ENCODE measurements at places on chromosomes 3 and 15.

- DNase-seq: no peak
Observed at GRCh38 chr3:188076176-188076575, 77.8 kb upstream of the LPP start.

GRCh38 chr3:179880868-179881267 is 155.9 kb downstream of the PEX5L start:
- DNase-seq: no peak

DNA sequence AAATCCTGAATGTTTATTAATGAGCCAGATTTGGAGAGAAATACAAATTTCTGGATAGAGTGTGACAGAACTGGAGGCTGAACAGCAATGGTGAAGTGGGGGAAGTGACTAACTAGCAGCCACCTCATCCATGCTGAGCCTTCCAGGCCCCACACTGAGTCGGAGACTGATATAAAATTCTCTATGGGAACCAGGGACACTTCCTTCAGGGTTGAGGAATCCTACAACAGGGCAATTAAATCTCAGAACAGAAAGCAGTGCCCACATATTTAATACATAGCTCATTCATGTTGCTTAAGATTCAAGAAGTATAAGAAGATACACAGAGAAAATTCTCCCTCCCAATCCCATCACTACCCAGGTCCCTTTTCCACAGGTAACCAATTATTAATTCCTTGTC is 49.3 kb downstream of the HACD2 start:
- DNase-seq: no peak

DNA sequence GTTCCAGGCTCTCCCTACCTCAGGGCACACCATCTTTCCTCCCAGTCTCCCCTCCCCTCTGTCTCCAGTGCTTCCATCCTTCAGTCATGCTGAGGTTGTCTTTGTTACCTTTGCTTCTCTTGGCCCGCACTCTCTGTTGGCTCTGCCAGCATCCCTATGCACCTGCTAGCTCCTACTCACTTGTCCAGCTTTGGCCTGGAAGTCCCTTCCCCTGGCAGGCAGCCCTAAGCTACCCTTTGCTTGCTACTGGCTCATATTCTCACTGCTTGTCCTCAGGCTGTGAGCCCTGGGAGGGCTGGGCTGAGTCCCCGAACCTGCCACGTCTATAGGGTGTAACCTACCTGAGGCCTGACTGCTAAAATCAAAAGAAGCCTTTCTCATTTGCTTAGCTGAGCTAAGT is 122.7 kb downstream of the PGPEP1L start:
- DNase-seq: no peak

- DNase-seq: no peak
Observed at GRCh38 chr3:151210676-151211381, 7.8 kb upstream of the GPR171 start.

All from epithelial cell of prostate (primary cell).